AG04450 (cell line): ENCODE measurements at places on chromosomes 2 and 18.

DNA sequence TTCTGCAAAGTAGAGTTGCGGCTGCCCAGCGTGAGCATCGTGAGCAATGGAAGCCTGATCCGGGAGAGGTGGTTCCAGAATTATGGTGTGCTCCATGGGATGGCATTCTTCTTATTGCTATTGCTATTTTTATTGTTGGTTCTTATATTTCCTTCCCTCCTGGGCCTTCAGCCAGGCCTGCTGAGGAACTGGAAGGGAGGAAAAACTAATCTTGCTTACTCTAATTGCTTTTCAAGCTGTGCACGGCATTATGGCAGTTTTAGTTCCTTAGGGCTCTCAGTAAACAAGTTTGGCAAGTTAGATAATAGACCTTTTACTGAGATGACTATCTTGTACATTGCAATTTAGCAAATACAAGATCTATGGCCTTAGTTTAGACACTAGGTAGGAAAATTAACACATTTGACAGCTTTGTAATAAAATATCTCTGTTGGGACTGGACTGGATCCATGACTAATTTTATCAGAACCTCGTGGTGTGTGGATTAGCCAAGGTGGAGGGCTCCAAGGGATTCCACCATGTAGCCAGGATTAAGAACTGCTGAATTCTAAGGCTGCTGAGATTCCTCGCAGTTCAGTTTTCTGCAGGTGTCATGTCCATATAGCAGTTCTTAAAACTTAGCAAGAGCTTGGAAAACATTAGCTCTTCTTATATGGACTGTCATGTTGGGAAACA lies 6.0 kb downstream of the RSAD2 start:
- no peak for DNase-seq

GRCh38 chr2:179768765-179769164 lies 92.6 kb downstream of the ZNF385B start:
- DNase-seq: no peak

GRCh38 chr2:229582151-229582550 lies 132.2 kb downstream of the DNER start:
- no peak for DNase-seq

DNA sequence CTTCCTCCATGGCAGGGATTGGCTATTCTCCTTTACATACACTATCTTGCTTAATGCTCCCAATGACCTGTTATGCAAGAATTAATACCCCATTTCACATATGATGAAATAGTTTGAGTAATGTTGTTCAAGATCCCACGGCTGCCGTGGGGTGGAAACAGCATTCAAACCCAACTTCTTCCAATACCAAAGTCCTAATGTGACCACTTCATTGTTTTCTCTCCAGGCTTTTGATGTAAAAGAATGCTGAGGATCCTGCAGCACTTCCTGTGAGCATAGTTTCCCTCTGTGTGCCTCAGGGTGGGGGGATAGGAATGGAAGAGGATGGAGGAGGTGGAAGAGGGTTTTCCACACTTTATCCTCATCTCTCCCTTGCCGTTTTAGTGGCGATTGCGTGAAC lies 199.4 kb downstream of the IRS1 start:
- no peak for DNase-seq

GRCh38 chr18:68916734-68917133 lies 118.9 kb downstream of the CCDC102B start:
- DNase-seq: no peak

- DNase-seq: no peak
These were observed 8.1 kb downstream of the CYBRD1 start for GRCh38 chr2:171530378-171530777.

DNA sequence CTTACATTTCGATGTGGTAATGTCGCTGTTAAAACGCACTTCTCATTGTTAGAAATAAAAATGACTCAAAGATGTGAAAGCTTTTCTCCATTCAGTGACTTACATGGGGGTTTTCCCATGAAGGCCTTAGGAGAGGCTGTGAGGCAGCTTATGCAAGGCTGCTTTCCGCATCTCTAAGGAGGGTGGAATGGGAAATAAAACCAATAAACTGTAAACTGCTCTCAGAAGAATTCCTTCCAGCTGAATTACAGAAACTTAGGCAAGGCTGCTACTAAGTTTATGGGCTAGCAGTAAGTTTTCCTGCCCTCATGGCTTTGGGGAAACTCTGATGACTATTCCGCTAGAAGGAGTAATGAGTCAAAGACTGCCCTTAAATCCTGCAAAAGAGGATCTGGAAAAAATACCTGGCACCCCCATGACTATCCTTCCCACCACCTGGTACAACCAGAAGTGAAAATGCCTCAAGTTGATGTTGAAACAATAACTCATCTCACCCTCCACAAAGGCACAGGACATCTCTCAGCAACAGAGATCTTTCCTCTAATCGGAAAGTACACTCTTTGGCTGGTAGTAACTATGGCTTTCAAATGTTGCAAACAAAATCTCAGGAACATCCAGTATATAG lies 97.7 kb upstream of the SMAD7 start:
- peak; percentile 58 for DNase-seq

DNA sequence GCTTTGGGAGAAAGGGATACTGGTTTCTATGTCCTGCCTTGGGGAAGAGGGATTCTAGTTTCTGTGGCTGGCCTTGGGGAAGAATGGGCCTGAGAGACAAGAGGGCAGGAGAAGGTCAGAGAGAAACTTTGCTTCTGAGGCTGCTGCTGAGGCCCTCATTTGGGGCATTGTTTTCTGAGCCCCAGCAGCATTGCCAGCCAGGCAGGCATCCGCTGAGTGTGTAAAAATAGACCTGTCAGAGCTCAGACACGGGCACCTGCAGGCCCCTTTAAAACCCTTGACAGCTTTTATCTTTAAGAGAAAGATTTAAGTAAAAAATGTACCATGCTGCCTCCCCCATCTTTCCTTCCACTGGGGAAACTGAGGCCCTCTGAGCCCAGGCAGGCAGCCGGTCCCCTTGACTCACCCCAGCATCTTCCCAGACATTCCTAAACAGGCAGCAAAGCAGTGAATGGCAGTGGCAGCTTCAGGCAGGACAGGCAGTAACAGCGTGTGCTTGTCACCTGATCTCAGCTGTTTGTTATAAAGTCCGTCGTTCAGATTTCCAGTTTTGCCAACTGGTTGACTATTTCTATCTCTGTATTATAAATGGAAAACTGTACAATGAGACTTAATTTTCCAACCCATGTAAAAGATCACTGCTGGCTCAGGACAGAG lies 27.6 kb downstream of the MLPH start:
- DNase-seq: no peak

GRCh38 chr18:52310651-52311050 lies 29.3 kb upstream of the DCC start:
- DNase-seq: no peak

DNA sequence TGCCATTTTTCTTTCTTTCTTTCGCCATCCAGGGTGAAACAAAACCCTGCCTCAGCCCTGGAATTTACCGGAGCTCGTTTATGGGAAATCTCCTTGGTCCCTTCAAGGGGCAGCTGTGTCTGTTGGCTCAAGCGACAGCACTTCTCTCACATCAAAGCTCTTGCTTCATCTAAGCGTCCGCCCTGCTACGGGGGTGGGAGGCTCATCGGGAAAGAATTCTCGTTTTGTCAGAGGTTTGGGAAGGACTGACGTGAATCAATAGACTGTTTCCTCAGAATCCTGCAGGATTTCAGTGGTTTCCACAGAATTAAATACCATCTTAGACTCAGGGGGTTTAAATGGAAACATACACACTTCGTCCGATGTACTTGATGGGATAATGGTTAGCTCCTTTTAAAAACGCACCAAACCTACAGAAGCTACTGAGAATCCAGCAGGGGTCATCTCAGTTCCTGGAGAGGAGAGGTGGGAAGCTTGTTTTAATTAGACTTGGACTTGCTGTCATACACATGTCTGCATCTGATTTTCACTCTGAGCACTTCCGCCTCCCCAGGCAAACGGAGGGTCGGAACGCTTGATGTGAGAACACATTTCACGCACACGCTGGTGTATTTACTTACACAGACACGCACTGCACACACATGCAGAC lies 91.6 kb downstream of the ASB1 start:
- DNase-seq: no peak

- DNase-seq: no peak
These were observed 19.3 kb downstream of the TGFA start for GRCh38 chr2:70534183-70534836.

- DNase-seq: peak; percentile 62
These were observed at the start of gene ROCK2 for GRCh38 chr2:11344342-11344955. Gene ROCK2 (minus strand): TSS chr2:11344636. CDS start chr2:11344136, 500 bp downstream.
